ENCODE measurements at places on chromosomes 13 and 19.

DNA sequence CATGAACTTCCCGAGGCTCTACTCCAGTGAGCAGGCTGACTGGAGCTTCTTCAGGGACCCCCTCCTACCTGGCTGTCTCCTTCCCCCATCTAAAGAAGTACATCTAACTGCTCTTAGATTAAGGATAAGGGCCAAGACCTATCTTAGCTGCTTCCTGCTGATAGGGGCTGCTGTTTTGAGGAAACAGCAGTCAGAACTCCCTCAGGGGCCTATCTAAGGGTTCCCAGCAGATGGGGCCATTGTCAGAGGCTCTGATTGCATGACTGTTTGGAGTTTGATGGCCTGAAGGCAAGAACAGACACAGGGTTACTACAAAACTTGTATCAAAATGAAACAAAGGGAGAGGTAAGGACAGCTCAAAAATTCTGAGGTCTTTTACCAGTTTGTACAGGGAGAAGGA lies 2636.9 kb upstream of the PCDH20 start:
- no peak for DNase-seq

GRCh38 chr13:26707122-26708006 lies 53.2 kb downstream of the GPR12 start:
- DNase-seq: peak; percentile 58

DNA sequence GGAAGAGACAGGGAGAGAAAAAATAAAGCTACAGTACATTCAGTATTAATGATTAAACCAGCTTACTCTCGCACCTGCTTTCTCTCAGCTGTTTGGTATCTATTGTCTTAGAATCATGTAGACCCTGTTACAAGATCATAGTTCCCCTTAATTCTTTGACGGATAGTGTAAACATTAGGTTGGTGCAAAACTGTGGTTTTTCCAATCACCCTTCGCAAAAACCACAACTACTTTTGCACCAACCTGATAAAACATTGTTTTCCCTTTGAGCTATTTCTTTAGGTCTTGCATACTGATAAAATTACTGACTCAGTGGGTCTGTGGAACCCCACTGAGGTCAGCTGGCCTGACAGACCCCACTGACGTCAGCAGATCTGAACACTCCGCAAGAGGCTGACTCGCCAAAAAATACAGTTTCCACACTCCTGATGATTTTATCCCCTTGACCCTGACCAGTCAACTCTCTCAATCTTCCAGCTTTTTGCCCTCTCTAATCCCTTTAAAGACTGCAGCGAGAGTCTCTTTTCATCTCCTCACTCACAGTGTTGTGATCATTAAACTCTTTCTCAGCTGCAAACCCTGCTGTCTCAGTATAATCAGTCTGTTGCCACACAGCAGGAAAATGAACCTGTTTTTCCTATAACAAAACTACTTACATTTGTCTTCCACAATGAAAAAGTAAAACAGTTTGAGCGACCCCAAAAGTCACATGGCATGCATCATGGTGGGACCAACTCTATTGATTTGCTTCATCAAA lies 123.9 kb downstream of the SLITRK6 start:
- DNase-seq: no peak

DNA sequence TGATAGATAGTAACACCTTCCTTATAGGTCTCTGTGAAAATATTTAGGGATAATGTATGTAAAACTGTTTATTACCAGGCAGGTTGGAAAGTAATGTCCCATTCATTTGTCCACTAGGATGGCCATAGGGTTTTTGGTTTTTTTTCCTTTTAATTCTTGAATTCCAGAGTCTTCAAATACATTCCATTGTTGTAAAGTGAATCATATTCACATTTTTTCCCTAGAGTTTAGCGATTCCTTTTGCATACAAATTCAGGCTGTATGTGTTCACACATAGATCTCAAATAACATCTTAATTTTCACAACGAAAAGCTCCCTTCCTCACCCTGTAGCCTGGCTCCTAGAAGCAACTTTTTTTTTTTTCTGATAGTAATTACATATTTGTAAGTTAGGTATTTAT lies 1.8 kb upstream of the ZNF557 start:
- no peak for DNase-seq

DNA sequence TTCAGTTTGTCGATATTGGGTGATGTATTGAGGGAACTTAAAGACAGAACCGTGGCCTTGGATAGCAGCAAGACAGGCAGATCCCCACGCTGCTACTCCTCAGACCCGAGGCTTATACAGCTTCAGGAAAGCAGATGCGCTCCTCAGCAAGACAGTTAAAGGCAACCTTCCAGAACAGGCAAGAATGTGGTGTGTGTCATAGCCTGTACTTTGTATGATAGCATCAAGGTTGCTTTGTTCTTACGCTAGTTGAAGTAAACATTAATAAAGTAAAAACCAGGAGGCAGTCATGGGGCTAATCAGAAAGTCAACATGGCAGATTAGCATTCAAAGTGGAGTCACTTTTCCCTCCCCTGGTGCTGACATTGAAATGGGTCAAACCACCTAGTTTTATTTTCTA lies 473.2 kb downstream of the DCT start:
- DNase-seq: no peak

GRCh38 chr13:79658333-79658975 lies 177.5 kb downstream of the NDFIP2 start:
- DNase-seq: no peak

DNA sequence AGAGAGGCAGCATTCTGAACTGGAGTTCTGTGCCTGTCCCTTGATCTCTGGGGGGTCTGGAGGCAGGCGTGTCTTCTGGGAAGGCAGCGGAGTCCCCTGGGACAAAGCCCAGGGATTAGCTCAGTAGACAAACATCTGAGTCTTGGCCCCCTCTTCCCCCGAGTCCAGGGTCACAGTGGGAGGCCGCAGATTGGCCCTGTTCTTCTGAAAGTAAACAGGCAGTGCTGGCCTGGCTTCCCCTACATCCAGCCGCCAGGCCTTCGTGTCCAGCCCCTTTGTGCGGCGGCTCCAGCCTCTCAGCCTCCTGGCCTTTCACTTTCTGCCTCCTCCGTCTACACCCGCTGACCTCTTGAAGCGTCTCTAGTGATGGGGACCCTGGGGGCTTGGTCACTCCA lies 989 bp downstream of the NFILZ start:
- no peak for DNase-seq

GRCh38 chr19:32581705-32582179 lies 752 bp downstream of the PDCD5 start:
- DNase-seq: peak; percentile 27

DNA sequence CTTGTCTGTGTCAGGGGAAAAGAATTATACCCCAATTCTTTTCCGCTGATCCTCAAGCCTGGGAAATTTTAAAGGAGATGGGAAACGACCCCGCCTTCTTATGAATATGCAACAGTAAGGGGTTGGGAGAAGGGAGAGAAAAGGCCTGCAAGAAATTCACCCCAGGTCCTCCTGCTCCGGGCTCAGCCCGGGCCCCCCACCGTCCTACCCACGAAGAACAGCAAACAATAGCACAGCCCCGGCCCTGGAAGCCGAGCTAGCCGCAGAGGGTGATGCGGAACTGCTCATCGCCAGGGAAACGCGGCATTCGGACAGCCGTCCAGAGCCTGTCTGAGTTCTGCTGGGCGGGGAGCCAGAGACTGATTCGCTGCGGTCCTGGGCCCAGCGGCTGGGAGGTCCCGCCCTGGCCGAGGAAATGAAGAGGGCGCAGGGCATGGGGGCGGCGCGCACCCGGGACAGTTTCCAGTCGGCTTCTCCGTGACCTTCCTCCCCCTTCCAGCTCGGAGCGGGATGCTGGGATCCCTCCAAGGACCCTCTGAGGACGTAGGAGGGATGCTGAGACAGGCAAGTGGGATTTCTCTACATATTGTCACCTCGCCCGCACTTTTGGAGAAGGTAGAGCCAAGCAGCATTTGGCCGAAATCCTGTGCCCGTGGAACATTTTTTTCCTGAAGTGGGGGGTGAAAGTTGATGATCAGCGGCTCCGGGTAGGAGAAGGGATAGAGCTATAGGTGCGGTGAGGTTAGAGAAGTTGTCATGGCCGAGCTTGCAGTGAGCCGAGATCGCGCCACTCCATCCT lies 82.3 kb upstream of the C1QTNF9B start:
- peak; percentile 26 for DNase-seq

DNA sequence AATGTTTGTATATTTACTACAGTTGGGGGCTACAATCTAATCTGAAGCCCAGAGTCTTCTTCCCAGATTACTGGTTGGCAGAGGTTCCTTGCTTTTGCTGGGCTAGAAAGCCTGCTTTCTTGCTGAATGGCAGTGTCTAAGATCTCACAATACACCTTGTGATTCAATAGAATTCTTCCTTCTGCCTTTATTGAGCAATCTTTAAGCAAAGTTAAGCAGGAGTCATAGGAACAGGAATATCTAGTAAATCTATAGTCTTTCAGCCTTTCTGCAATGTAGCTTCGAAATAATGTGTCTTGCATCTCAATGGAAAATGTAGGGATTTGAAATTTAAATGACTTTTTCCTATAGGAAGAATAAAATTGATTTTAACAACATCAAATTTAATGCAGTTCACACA lies 346.1 kb downstream of the SLITRK1 start:
- DNase-seq: no peak

DNA sequence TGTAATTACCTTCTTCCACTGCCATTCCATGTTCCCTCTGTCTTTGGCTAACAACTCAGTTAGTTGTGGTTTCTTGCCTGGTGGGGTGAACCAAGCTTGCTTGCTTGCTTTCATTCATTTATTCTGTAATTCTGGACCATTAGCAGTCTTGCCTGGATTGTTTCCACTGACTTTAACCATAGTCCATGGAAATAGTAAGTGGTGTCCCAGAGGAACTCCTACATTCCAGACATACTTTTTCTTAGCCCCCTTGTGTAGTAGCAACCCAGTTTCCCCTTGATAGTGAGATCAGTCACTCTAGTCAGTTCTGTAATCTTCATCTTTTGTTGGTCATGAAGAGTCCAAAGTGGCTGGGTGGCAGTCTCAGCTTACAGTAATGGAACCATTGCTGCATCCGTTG lies 23.2 kb downstream of the PDS5B start:
- DNase-seq: no peak

- DNase-seq: no peak
Measured at GRCh38 chr13:91270031-91270430, 77.5 kb upstream of the MIR17HG start.

- DNase-seq: no peak
Measured at GRCh38 chr13:50326811-50327210, 311.6 kb downstream of the KCNRG start.

GRCh38 chr13:40580566-40581276 lies 85.7 kb downstream of the FOXO1 start:
- no peak for DNase-seq

DNA sequence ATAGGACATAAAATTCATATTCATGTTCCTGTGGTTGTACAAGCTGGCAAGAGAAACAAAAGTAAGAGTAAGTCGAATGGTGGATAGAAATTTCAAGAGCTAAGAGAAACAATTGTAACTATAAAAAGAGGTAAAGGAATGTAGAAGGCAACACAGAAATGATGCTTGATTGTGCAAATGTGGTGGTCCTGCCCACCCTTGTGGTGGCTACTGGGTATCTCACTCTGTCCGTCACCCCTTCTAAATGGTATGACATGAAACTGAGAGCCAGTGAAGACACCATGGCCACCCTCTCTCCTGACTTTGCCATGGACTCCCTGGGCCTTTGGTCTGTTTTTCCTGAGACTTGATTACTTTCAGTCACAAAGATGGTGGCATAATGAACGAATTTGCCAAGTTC lies 925.9 kb upstream of the SLITRK6 start:
- DNase-seq: no peak

- no peak for DNase-seq
Measured at GRCh38 chr13:44407379-44407778, 33.8 kb downstream of the SERP2 start.

DNA sequence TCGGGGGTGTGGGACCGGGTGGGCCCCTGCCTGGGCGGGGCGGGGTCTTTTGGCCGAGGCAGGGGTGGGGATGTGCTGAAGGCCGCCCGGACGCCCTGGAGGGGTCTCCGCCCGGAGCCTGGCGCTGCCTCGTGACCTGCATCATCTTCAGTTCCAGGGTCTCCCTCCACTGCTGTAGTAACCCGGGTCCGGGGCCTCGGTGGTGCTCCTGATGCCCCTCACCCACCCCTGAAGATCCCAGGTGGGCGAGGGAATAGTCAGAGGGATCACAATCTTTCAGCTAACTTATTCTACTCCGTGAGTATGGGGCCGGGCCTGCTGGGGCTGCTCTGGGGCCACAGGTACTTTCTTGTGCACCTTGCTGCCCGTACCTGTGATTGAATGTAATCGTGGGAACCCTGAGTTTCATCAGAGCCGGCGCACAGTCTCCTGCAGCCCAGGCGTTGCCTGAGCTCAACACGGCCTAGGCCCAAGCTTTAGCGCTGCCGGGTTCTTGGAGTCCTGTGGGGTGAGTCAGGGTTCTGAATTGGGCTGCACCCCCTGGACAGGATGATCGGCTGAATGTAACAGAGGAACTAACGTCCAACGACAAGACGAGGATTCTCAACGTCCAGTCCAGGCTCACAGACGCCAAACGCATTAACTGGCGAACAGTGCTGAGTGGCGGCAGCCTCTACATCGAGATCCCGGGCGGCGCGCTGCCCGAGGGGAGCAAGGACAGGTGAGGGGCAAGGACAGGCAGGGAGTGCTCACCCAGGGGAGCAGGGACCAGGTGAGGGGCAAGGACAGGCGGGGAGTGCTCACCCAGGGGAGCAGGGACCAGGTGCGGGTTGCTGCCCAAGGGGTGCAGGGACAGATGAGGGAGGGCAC lies 10.5 kb downstream of the PEAK3 start:
- DNase-seq: no peak

GRCh38 chr19:5104871-5105351 lies 136.0 kb downstream of the KDM4B start:
- no peak for DNase-seq

DNA sequence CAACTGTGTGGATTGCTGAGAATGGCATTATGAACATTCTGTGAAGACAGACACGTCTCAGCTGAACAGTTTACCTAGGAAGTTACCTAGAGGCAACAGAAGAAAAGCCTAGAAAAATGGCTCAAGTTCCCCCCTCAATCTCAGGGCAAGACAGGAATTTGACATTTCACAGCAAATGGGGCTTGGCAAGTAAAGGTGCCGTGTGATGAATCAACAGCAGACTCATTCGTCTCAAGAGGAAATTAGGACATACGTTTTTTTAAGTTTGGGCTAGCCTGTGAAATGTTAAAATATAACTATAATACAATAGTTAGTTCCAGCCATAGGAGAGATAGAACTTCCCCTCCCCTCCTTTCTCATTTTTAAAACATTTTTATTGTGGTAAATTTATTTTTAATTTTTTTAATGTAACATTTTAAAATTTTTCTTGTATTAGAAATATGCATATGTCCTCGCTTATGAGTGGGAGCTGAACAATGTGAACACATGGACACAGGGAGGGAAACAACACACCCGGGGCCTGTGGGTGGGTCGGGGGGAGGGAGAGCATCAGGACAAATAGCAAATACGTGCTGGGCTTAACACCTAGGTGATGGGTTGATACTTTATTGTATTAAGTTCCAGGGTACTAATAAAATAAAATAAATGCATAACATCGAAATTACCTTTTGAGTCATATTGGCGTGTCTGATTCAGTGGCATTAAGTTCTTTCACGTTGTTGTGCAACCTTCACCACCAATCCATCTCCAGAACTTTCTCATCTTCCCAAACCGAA lies 116.0 kb downstream of the COL4A2 start:
- DNase-seq: no peak
